EL (cell line): ENCODE measurements at places on chromosomes 12 and 14.
A peak's percentile ranks its signal among the peaks of the same experiment; 100 is the strongest.

DNA sequence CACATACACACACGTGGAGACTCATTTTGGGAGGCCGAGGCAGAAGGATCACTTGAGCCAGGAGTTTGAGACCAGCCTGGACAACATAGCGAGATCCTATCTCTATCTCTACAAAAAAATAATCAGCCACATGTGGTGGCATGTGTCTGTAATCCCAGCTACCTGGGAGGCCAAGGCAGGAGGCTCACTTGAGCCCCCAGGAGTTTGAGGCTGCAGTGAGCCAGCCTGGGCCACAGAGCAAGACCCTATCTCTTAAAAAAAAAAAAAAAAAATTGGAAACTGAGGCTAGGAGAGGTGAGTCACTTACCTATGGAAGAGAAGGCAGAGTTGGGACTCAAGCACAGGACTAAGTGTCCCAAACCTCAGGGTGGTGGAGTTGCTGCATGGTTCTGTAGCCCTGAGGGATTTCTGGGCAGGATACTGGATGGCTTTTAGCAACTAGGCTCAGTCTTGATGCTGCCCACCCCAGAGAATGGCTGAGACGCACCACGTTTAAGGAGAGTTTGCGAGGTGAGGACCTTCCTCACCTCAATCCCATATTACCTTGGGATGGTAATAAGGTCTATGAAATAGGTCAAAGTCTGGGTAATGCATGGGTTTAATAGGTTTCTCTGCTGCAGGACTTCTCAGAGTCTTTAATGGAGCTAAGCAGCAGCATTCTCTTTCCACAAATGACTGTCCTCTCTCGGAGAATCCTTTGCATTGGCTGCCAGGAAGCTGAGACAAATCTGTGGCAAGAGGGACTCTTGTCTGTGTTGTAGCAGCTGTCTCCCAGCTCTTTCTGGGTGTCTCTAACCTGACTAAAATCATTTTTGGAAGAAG is 35.6 kb downstream of the SH2B3 start:
- no peak for DNase-seq

DNA sequence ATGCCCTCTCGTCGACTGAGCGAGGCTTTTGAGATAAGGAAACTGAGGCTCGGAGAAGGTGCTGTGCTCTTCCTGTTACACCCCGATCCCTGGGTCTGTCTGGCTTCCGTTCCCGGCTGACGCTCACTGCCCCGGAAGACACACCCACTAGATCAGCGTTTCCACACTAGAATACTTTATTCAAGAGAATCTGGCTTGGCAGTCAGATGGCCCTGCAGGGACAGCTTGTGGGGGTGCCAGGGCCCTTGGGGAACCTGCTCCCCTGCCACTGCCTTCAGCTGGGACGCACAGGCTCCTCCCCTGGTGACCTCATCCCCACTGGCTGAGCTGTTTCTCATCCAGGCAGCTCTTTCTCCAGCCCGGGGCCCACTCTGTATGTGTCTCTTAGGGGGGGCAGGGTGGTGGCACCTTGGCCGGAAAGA is 13.7 kb downstream of the PGF start:
- peak; percentile 78 for DNase-seq

- DNase-seq, result no peak
Observed at GRCh38 chr14:101849125-101849524, 87.6 kb downstream of the PPP2R5C start.

- no peak for DNase-seq
Observed at GRCh38 chr14:76019676-76020075, 34.1 kb downstream of the IFT43 start.

DNA sequence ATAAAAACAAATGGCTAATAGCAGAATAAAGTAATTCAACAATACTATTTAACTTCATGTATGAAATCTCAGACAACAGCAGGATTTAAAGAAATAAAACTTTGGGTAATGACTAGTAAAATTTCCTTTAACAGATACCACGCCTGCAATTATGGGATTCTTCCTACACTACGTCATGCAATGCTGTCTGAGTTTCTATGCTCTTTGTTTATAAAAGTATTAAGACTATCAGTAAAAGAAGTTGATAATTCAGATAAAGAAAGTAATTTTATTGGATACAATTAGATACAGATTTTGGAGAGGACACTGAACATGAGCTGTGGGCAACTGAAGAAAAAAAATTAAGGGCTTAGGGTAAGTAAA is 308.4 kb upstream of the LRFN5 start:
- DNase-seq, result no peak

- no peak for DNase-seq
Observed at GRCh38 chr14:72565149-72565559, 328.7 kb downstream of the DPF3 start.

GRCh38 chr12:116101991-116102390 is 175.5 kb downstream of the MED13L start:
- DNase-seq, result no peak

GRCh38 chr14:67500981-67501380 is 12.5 kb upstream of the TMEM229B start:
- no peak for DNase-seq

DNA sequence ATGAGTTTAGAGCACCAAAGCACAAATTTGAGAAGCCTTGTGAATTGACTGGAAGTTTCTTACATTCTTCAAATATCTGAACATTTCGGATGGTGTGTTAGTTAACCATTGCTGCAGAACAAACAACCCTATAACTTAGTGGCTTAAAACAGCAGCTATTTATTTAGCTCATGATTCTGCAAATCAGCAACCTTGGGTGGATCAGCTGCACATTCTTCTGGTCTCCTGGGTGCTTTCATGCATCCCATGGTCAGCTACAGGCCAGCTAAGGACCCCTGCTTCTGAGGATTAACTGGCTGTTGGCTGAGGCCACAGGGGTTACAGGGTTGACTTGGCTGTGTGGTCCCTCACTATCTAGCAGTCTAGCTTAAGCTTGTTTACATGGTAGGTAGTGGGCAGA is 114.0 kb upstream of the HIF1A start:
- no peak for DNase-seq

DNA sequence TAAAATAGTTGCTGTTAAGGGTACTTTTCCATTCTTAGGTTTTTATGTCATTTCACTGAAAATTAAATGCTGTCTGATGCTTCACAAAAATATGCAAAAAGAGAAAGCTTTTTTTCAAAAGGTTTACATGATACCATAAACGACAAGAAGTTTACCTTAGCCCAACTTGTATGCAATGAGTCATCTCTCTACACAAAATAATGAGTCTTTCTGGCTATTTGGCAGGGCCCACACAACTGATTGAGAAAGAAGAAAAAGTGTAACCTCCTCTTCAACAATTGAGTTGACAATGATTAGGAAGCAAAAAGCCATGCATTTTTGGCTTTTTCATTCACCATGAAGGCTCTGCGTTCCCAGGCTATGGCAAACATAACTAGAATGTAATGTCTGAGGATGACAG is 165.4 kb upstream of the CPNE8 start:
- no peak for DNase-seq

DNA sequence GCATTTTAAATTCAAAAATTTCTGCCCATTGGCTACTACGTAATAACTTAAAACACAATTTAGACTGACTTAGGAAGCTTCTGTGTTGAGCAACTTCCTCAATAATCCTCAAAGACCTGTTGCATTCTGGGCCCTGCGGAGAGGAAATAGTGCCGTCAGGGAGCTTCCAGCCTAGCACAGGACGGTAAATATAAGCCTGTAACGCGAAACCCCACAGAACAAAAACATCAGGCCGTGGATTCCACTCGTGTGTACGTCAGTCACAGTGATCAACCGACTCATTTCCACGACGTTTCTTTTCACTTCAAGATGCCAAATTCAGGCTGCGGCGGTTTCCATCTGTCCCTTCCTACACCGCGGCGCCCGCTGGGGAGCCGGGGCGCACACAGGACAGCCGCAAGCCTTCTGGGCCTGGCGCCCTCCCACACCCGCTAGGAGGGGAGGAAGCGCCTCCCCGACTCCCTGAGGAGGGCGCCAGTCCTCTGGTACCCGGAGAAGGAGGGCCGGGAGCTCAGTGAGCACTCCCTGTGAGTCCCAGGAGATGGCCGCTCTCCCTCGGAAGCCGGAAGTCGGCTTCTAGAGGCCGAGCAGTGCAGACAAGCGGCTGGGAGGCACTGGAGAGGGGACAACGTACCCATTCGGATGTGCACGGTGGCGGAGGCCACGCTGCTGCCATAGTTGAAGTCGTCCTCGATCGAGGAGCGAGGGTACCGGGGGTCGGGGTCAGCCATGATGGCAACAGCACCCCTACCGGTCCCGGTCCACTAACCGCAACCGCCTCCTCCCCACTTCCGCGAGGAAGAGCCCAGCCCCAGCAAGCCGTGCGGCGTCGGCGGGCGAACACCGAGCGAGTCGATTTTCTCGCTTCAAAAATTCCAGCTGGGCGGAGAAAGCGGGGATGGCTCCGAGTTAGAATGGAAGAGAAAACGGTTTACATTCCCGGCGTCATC is at the start of gene TMBIM4:
TSS of gene TMBIM4 (minus strand) at position 776 of the 950 bp plus-strand sequence. CDS start at position 731, 45 bp downstream.
- DNase-seq, result peak; percentile 93

DNA sequence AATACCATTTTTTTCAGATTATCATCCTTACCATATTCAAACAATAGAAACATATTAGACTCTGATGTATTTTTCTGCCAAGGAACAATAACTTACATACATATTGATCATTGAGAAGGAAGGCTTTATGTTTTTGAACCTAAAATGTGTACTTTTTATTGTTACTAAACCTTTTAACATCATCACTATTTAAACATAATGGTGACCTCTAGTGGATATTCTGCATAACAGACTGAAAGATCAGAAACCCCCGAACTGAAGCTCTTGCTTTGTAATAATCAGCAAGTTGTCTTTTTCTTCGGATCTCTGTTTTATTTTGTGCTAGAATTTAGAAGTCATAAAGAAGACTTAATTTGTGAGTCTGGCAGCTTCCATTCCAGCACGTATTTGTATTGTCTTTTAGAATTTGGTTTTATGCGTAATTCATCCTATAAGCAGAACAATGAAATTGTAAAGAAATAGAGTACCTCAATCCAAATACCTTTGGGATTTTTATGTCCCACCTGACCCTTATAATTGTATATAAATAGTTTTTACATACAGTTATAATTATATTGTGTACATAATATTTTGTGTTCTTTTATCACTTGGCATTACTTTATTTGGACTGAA is 125.9 kb upstream of the ATF1 start:
- DNase-seq, result peak; percentile 52

- peak; percentile 50 for DNase-seq
Observed at GRCh38 chr12:96400631-96401075, 414 bp upstream of the CDK17 start.

GRCh38 chr12:1966561-1967226 is 37.6 kb downstream of the DCP1B start:
- DNase-seq, result no peak

DNA sequence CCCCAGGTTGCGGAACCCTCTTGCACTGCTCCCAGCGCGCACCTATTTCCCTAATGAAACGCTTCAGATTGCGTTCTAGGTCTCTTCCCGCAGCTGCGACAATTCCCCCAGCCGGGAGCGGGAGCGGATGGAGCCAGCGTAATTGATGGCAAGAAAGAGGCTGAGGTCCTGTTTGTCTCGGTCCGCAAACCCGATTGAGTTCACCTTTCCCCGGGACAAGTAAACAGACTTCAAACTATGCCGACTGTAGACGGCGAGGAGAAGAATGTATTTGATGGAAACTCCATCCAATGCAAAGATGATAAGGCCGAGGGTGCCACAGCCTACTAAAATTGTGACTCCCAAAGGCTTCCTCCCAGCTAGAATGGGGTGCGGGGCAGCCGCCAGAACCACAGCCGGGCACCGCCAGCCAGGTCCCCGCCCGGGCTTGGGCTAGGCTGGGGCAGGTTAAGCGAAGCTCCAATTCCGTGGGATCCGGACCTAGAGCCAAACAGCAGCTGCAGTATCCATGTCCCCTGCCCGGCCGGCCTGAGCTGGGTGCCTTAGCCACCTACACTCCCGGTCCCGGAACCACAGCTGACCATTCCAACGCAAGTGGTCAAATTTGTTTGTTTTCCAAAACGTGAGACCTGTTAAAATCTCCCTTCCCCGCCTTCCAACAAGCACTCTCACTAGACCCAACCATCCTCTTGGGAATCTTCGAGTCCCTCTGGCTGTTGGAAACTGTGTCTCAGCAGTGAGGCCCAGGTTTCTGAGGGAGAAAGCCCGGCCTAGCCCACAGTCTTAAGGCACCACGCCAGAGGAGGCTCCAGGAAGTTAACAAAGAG is 5.5 kb downstream of the NKX2-1 start:
- DNase-seq, result no peak

DNA sequence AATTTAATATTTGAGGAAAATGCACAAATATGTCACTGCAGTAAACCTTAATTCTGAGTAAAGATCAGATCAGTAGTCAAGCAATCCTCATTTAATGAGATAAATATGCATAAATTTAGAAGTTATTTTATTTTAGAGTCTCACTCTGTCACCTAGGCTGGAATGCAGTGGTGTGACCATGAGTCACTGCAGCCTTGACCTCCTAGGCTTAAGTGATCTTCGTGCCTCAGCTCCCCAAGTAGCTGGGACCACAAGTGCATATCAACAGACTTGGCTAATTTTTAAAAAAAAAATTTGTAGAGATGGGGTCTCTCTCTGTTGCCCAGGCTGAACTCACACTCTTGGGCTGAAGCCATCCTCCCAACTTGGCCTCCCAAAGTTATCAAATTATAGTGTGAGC is 41.3 kb downstream of the LMO3 start:
- DNase-seq, result no peak

- no peak for DNase-seq
Observed at GRCh38 chr14:67941456-67942018, 122.0 kb downstream of the RAD51B start.

- DNase-seq, result peak; percentile 67
Observed at GRCh38 chr14:78010688-78011087, 159.5 kb upstream of the NRXN3 start.

DNA sequence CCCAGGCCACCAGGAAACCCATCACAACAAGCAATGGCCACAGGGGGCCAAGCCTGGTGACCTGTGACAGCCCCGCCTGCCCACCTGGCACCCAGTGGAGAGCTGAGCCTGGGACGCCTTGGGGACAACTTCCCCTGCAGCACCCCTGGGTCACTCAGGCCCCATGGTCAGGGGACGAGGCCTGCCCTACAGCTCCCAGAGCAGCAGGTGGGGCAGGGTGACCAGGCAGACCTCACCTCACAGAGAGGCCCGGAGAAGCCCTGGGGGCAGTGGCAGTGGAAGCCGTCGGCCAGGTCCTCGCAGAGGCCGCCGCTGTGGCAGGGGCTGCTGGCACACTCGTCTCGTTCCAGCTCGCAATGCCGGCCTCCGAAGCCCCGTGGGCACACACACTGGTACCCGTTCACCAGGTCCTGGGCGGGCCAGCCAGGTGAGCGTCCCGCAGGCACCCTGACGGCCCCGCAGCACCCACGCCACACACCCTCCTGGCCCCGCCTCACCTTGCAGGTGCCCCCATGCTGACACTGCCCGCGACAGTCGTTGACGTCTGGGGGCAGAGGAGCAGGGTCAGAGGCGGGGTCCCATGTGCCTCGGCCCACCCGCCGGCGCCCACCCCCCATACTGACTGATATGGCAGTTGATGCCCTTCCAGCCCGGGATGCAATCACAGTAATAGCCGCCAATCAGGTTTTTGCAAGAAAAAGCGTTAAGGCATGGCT is 18.1 kb downstream of the JAG2 start:
- DNase-seq, result no peak

GRCh38 chr14:100077441-100077840 is 12.2 kb downstream of the EVL start:
- no peak for DNase-seq

GRCh38 chr12:124581307-124582107 is 14.1 kb upstream of the NCOR2 start:
- DNase-seq, result no peak
